ENCODE measurements at places on chromosomes 16 and 17.

- DNase-seq, result no peak
Measured at GRCh38 chr16:13628156-13628555, 291.8 kb upstream of the ERCC4 start.

- no peak for DNase-seq
Measured at GRCh38 chr17:78588258-78589030, 11.2 kb upstream of the DNAH17 start.

- no peak for DNase-seq
Measured at GRCh38 chr17:82486231-82487094, 27.9 kb downstream of the NARF start.

- DNase-seq, result no peak
Measured at GRCh38 chr16:83717814-83718213, 90.0 kb upstream of the HSBP1 start.

- DNase-seq, result no peak
Measured at GRCh38 chr17:7177954-7178477, 1.2 kb downstream of the ASGR1 start.

DNA sequence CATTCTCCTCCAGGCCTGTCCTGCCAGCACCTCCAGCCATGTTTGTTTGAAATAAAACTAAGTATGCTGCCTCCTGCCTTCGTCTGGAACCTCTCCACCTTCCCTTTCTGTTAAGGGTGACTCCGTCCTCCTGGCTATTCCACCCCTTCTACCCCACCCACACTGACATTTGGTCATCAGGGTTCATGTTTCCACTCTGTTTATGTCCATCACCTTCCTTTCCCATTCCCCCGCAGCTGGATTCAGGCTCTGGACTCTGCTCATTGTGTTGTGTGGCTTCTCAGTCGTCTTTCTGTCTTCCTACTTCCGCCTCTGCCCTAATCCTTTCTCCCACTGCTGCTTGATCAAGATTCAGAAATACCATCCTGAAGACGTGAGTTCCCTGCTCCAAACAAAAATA is 28.6 kb downstream of the EPN2 start:
- no peak for DNase-seq

- DNase-seq, result no peak
Measured at GRCh38 chr17:51629232-51629631, 368.9 kb downstream of the UTP18 start.
